ENCODE measurements at places on chromosomes 12 and 14.

- no peak for DNase-seq
These were observed 847.8 kb downstream of the RPS29 start for GRCh38 chr14:48738186-48738925.

DNA sequence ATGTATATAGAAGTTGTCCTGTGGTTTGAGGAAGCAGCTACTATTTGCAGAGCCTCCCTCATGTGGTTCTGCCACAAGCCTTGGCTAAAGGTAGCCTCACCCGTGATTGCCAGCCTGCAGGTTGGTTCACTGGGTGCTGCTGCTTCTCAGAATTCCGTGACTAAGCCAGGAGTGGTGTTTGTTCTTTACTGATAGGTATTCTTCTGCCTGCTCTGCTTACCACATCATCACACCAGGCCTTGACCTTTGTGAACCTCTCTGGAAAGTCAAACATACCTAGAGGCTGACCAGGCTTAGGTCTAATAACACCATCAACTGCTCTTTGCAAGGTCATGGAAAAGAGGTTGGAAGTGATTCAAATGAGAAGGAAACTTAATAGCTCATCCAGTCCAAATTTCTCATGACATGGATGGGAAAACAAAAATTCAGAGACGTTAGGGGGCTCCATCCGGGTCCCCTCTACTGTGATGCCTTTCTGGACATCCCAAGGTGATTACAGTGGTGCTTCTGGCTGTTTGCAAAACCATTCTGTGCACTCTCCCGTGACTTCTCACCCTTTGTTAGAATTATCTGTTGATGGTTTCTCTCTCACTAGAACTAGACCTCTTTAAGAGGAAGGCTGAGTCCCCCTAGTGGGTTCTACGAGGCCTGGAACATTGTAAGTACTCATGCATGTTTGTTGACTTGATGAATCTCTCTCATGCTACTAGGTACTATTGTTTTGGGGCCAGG, 8.5 kb upstream of the SOCS2 start:
- DNase-seq, result no peak

- DNase-seq, result no peak
These were observed 747 bp downstream of the HSPB8 start for GRCh38 chr12:119179335-119180021.

DNA sequence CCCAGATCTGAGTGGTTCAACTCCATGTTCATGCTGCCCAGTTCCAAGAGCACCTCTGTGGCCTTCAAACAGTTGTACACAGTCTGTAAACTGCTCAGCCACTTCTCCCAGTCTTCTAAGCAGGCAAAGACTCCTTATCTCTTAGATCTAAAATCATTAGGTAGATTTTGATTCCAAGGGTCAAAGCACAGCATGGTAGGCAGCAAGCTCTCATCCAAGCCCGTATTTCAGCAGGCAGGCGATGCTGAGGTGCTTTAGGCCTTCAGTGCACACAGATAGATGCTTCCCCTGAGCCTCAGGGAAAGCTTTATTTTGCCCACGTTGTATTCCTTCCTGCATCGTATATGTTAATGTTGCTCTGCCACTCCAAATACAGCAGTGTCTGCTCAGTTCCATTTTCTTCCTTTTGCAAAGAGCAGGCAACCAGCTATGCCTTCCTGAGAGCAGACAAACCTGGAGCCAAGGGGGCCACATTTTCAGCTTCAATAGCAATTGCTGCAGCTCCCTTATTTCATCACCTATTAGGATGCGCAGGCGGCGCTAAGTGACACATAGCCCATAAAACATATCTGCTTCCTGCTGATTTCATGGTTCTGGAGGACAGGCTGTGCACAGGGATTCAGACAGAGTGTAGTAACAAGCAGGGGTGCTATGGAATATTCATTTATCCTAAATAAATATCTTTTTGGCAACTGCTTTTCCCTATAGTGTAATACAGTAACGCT, 67.5 kb downstream of the ETV6 start:
- no peak for DNase-seq

DNA sequence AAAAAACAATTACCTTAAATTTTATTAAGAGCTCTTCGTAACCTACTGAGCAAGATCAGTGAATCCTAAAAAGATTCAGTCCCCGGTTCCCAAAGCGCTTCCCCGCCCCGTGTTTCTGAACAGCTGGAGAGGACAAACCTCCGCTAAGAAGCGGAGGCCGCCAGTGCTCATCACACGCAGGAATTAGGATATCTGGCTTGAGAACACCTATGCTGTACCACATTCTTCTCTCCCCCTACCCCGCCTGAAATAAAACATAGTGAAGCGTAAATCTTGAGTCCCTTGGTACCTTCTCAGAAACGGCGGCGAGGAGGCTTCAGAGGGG, 774 bp upstream of the WDR20 start:
- no peak for DNase-seq

DNA sequence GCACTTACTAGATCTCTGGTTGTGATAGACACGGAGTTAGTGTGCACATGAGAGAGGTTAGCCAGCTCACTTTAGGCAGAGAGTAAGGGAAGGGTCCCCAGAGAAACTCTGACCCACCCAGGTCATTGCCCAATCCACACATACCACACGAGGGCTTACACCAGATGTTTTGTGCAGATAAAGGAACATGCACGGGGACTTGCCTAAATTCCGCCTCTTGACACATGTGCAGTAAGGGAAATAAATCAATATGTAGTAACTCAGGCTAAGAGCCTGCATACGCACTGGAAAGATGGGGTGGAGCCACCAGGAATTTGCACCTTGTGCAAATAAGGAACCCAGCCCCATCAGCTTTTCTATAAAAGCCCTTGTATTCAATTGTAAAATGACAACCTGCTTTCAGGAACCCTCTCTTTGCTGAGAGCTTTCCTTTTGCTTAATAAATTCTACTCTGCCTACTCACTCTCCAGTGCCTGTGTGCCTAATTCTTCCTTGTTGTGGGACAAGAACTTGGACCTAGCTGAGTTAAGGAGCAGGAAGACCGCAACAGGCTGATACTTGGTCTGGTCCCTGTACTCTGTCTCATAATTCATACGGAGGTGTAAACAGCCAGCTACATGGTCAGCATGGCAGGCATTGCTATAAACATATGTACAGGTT, 120.2 kb downstream of the EMP1 start:
- no peak for DNase-seq

DNA sequence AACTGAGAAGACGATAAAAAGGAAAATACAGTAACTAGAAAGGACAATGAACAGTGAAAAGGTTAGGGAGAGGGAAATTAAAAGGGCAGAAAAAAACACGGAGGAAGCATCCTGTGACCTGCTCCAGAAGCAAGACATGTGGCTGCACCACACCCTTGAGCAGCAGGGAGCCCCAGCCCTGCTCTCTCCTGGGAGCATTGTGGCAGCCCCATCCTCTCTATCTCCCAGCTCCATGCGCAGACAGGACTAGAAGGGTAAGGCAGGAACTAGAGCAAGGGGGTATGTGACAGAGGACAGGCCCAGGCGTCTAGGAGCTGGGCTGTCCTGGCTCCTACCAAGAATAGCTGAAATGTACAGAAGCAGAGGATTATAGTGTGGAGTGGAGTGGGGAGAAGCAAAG, 38.6 kb upstream of the SMUG1 start:
- DNase-seq, result no peak

- no peak for DNase-seq
These were observed 2.4 kb downstream of the CCDC177 start for GRCh38 chr14:69572030-69572840.
